AG08395 (cell line): ENCODE measurements at places on chromosomes 6 and 20.

DNA sequence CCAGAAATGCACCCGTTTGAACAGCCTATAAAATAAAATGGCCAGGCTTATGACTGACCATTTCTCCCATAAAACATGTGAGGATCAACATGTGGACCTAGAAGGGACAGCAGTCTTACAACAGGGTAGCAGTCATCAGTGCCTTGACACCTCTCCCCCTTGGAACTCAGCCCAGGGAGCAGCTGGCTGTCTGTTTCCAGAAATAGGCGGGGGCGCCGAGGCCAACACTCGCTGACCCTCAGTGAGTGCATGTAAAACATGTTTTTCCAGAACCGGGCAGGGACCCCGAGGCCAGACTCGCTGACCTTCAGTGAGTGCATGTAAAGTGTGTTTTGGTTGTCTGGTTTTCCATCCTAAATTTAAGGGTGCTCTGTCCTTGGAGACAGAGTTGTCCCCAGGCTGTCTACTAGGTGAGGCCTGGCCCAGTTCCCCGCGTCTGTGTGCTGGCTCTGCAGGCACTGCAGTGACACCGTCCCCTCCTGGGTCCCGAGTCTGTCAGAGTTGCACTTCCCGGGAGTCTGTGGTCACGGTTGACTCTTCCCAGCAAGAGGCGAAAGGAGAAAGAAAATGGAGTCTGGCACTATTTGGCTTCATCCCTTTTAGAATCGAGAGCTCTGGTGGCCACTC is 19.8 kb upstream of the ADRM1 start:
- no peak for DNase-seq

DNA sequence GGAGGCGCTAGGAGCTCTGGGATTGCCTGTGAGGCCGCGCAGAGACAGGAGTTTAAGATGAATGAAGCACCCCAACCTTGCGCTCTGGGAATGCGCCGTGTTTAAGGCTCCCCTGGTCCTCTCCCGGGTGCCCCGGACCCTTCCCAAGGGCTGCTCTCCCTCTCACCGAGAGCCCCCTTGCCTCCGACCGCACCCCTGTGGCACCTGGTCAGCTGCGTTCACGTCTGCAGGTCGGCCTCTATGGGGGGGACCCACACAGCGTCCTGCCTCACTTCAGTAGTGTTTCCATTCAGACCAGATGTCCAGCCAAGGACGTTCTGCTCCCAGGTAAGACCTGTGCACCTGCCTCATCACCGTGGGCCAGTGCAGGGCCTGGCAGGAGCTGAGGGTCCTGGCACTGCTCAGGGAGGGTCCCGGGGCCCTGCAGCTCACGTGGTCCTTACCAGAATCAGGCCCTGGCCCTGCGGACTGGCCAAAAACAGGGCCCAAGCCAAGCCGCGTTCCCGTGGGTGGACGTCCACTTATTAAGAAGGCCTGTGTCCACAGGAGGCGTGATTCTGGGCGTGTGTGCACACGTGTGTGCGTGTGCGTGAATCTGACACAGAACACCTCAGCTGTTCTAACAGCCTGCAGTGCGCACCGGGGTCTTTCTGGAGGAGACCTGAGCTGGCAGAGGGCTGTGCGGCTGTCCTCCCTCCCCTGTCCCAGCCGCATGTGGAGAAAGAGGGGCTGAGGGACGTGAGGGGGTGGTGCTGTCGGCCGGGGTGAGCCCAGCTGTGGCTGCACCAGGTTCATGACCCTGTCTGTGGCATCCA is 79.9 kb upstream of the BHLHE23 start:
- no peak for DNase-seq

DNA sequence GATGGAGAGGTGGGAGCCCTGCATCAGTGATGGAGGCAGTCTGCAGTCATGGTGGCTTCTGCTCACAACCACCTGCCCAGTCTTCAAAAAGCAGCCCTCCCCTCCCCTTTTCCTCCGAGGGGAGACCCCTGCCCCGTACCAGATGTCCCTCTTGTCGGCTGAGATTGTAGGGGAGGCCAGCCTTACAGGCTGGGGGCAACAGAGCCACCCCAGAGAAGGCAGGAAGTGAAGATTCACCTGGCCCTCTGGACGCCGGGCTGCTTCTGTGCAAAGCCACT is 4.5 kb downstream of the TNFRSF6B start:
- no peak for DNase-seq

- DNase-seq = no peak
These were observed 164.8 kb upstream of the NT5E start for GRCh38 chr6:85285114-85285513.

- DNase-seq = no peak
These were observed 132.9 kb upstream of the MCHR2 start for GRCh38 chr6:100126790-100127484.

DNA sequence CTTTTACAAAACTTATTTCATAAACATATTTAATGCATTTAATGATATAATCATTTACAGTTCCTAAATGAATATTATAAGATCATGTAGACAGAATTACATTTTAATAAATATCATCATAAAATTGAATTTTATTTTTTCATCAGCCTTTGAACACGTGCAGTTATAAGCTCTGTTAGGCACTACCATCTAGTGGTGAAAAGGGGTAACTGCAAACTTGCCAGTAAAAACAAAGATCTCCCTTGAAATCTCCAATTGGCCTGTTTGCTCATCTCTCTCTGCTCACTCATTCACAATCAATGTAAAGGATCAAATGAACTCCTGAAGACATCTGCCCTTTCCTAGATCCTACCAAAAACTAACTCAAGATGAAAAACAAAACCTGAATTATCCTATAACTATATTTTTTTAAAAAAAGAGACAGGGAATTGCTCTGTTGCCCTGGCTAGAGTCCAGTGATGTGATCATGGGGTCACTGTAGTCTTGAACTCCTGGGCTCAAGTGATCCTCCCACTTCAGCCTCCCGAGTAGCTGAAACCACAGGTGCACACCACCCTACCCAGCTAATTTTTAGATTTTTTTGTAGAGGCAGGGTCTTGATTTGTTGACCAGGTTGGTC is 31.7 kb downstream of the SAMHD1 start:
- peak; percentile 70 for DNase-seq

DNA sequence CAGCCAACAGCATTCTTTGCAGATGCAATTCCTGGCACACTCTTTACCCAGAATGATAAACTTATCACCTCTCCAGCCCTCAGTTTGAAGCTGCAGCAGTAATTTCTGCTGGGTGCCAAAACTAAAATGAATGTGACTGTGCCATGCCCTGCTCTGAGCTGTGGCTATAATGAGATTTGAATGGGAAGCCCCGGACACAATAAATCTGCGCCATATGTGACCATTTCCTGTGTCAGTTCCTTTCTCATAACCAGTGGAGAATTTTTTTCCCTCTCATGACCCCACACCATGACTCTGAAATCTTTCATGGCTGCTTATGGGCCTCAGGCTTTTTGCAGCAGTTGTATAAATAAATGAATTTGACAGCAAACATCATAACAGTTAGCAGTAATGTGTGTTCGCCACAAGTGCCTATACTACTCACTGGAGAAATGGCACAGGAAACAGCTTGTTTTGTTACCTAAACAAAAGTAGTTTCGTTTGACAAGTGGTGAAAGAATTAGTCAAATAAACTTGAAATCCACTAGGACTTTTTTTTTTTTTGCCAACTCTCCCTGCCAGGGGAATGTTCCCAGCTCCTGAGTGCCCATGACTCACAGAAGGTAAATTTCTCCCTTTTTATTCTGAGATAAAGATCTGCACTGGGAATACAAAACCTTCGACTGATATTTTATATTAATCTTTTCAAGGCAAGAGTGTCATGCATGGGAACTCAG is 408.4 kb downstream of the PKHD1 start:
- no peak for DNase-seq

DNA sequence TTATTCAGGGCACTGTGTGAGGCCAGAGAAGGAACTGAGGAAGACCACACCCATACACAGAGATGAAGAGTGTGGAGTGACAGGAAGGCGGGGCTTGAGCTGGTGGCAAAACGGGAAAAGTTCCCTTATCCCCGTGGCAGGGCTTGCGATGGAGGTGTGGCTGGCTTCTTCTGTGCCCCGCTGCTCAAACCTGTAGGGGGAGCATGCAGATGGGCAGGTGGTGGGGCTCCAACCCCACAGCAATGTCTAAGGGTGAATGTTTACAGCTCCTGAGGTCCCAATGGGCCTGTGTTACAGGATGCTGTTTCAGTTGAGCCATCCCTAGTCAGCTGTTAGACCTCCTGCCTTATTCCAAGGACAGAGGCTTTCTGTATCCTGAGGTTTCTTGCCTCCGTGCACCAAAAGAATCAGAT is 105.9 kb downstream of the LY86 start:
- no peak for DNase-seq

DNA sequence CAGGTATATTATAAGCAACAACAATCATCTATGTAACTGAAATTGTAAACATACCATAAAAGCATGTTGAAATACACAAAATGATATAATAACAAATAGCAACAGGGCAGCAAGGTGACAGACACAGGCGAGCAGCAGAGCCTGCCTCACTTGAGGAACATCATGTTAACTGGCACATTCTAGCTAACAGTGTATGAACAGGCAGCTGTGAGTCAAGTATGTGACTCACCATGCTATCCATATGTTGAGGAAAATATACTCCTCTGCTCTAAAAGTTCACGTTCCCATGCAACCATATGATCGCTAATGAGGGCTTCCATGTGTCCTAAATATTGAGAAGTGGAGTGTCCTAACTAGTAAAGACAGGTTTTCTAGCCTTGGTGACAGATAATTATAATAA is 18.4 kb downstream of the SERAC1 start:
- DNase-seq = peak; percentile 15
